ENCODE measurements at places on chromosomes 4 and X.

- no peak for DNase-seq
Measured at GRCh38 chrX:11724122-11725017, 33.7 kb upstream of the MSL3 start.

- DNase-seq = no peak
Measured at GRCh38 chr4:56288663-56289062, 98.6 kb downstream of the AASDH start.

DNA sequence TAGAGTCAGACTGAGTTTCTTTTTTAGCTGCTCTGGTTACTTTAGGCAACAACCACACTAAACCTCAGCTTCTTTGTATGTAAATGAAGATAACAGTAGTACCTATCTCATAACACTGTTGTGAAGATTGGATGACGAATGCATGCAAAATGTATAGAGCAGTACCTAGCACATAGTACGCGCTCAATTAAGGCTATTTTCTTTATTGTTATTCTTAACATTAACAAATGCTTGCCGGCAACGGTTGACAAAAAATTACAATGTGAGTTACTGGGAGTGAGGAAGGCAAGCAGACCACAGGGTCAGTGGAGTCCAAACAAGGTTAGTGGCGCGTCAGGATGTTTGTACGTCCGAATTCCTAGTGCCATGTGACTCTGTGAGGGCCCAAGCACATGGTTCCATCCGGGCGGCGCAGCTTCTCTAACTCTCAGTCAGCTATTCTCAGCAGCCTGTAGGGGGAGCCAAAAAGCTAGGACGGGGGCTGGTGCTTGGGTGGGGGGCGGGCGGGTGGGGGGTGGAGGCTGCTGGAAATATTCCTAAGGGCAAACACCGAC, 821 bp upstream of the NALF2 start:
- DNase-seq = no peak

GRCh38 chr4:73396993-73397972, 6.8 kb upstream of the ALB start:
- DNase-seq = no peak

- DNase-seq = no peak
Measured at GRCh38 chrX:22959204-22959920, 40.4 kb upstream of the DDX53 start.

DNA sequence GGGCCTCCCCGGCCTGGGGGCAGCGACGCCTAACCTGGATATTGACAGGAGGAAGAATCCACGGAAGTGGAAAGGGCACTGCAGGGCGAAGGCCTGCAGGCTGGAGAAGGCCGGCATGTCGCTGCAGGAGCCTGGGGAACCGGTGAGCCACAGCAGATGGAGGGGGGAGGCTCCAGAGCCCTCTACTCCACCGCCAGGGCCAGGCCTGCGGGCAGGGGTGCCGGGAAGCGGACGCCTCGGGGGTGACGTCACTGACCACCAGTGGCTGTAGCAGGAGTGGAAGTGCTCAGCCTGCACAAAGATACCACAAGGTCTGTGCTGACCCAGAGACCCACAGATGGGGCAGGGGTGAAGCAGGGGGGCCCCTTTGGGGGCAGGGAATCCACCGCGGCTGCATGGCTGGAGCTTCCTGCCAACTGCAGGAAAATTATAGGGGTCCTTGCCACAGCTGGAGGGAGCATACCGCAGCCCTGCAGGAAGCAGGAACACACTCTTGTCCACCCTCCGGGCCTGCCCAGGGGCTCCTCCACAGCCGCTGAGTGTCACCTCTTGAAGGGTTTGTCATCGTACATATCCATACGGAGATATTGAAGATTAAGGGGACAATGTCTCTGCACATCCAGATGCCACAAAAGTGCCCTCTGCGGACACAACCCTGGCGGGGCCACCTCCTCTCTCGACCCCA, 7.6 kb upstream of the HTRA3 start:
- DNase-seq = no peak

DNA sequence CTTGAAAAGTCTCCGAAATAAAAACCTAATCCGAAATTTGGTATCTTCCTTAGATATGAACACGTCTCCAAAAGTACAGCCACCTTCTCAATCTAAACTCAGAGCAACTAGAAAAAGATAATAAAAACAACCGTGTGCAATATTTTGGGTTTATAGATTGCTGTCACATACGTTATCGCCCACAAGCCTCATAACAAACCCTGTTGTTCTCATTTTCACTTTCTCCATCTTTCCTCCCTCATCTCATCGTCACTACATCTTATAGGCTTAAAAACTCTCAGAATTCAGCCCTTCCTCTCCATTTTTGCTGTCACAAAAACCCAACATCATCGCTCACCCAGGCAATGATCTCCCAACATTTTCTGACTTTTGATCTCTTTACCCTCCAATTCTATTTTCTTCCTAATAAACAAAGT, 448 bp upstream of the SCFD2 start:
- DNase-seq = no peak

- DNase-seq = no peak
Measured at GRCh38 chr4:143382596-143382995, 45.9 kb downstream of the GAB1 start.

GRCh38 chrX:148133105-148133725, 152.1 kb downstream of the FMR1NB start:
- DNase-seq = no peak

DNA sequence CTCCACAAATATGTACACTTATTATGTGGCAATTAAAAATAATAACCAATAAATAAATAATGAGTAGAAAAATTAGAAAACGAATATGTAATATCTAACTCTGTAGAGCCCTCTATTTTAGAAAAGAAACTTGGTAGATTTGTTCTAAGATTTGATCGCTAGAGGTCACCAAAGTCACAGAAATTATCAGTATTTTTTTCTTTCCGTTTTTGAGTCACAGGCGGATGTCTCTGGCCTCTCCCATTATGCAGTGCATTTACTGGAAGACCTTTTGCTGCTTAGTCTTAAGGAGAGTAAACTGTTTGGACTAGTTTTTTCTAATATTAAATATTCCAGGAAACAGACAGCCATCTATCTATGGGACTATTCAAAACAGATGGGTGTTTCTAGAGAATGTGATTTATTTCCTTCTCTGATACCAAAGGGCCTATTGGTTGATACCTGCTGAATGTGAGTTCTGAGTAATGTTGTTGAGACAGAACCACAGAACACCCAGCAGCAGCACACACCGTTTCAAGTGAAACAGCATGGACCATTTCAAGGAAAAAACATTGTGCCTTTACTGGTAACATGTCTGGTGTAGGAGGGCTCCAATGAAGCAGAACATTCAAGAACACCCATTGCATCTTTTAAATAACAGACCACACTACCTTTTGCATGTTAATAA, 34.0 kb upstream of the GYPA start:
- DNase-seq = peak; percentile 2

DNA sequence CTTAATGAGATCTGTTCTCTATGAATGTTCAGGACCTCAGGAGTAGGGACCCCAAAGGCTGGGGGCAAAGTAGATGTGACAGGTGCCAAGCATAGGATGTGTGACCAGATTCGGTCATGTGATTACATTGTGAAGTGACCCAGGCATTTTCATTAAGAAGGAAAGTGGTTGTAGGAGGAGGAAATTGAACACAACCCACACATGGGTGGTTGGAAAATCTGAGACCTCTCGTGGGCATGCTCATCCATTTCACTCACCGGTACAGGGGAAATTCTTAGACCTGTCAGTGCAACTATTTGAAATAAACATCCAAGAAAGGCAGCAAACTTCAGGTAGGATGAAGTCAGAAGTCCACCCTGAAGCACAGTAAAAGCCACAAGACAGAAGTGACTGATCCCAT, 43.5 kb upstream of the CD99 start:
- DNase-seq = no peak

Data from AG04449 (cell line).